Naive thymus-derived CD8-positive, alpha-beta T cell (primary cell): ENCODE measurements at places on chromosomes 5 and 9.

- no peak for DNase-seq
- H3K4me1 ChIP-seq, result no peaks in the 10 kb centered on the region
- no peak overlapping the region for H3K27ac ChIP-seq
- H3K36me3 ChIP-seq, result no peaks in the 10 kb centered on the region
These were observed 24.6 kb upstream of the SVEP1 start for GRCh38 chr9:110604171-110604601.

- H3K27ac ChIP-seq, result peak overlapping the region; percentile 96
- peaks cover 30% of the 10 kb centered on the region for H3K4me1 ChIP-seq
- no peak overlapping the region for H3K4me3 ChIP-seq
- DNase-seq, result peak; percentile 63
These were observed 8.9 kb upstream of the ENTPD8 start for GRCh38 chr9:137449931-137450538.

DNA sequence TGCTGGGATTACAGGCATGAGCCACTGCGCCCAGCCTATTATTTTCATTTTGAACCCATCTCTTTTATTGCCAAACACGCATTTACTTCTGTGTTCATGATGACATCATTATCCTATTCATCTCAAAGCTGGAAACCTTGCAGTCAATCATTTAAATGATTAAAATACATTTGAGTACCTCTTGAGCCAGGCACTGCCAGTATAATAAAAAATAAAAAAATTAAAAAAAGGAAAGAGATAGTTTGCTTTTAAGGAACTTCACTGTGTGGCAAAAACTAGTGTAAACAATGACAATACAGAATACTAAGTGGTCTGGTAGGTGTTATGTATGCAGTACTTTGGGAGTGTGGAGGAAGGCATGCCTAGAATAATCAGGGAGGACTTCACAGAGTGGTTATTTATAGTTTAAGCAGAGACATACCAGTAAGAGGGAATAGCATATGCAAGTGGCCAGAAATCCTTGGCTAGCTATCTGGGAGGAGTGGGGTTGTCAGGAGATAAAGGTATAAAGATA, 8.6 kb downstream of the NSD1 start:
- no peak overlapping the region for H3K4me3 ChIP-seq
- H3K36me3 ChIP-seq, result peaks cover 7% of the 10 kb centered on the region
- no peaks in the 10 kb centered on the region for H3K27me3 ChIP-seq
- H3K27ac ChIP-seq, result no peak overlapping the region
- DNase-seq, result no peak
- H3K4me1 ChIP-seq, result peaks cover 23% of the 10 kb centered on the region

DNA sequence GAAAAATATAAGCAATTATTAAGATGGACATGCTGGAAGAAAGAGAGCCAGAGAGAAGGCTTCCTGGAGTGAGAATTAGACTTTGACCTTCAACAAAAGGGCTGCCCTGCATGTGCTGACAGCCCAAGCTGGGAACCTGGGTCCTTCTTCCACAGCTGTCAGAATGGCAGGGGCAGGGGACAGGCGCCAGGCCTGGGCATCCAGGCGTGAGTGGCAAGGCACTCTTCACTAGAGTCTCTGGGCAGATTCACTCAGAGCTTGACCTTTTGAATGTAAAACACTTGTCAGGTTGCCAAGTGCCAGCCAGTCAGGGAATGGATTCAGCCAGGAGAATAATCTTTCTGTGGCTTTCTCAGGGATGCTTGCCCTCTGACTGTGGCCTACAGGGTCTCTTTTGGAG, 119.1 kb upstream of the CLINT1 start:
- H3K27me3 ChIP-seq, result peaks cover 4% of the 10 kb centered on the region
- no peak overlapping the region for H3K27ac ChIP-seq
- no peaks in the 10 kb centered on the region for H3K4me1 ChIP-seq
- H3K4me3 ChIP-seq, result no peak overlapping the region
- no peak for DNase-seq

- H3K27ac ChIP-seq, result no peak overlapping the region
- H3K36me3 ChIP-seq, result no peaks in the 10 kb centered on the region
- H3K4me3 ChIP-seq, result no peak overlapping the region
These were observed 122.3 kb upstream of the POC5 start for GRCh38 chr5:75839547-75839946.

DNA sequence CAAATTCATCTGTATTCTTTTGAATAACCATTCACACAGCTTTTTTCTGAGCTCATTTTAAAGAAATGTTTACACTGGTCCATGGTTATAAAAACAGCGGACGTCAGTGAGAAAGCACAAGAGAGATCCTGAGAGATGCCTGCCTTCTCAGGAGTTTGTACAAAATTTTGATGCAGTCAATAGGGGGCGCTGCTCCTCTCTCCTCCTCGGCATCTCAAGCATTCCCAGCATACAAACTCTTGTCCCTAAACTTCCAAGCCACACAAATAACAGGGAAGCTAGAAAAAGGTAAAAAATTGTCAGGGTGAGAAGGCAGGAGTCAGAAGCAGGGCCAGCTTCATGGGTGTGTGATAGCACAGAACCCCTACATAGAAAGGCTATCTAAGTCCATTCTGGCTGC, 11.2 kb upstream of the CCDC152 start:
- no peak for DNase-seq
- H3K27me3 ChIP-seq, result peaks cover 4% of the 10 kb centered on the region
- no peak overlapping the region for H3K4me3 ChIP-seq
- no peaks in the 10 kb centered on the region for H3K36me3 ChIP-seq
